Stimulated activated CD8-positive, alpha-beta memory T cell treated with anti-CD3 and anti-CD28 coated beads, Interleukin-4, amount 100 ng/mL, for 4 hours (primary cell): ENCODE measurements at places on chromosomes 1 and 21.

- DNase-seq, result no peak
Observed at GRCh38 chr1:192225703-192226102, 67.4 kb downstream of the RGS18 start.

GRCh38 chr1:192005976-192006375, 152.3 kb upstream of the RGS18 start:
- DNase-seq, result no peak

DNA sequence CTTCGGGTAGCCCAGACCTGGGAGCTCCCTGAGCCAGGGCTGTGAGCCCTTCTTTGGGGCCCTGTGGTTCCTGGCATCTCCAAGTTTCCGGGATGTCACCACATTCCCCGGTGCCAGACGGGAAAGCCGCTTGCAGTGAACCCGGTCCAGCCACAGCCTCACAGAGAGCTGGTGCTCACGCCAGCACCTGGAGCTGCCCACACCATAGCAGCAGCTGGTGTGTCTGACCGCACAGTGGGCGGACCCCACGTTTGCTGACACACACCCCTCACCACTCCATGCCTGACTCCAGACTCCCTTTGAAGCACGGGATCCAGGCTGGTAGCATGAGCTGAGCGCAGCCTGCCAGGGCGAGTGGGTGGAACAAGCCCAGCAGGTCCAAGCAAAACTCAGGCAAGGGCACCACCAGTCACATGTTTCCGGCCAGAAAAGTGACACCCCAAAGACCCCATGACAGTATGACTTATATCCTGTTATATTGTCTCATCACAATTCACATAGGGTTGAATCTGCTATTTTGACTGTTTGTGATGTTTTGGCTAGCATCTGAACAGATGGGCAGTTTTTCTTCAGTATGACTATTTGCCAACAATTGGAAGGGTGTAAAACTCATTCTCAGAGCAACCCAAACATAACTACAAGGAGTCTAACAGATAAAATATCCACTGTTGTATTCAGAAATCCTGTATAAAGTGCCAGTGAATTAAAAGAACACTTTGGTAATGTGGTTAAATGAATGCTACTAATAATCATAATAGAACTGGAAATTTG, 285.4 kb downstream of the SMYD3 start:
- DNase-seq, result no peak

DNA sequence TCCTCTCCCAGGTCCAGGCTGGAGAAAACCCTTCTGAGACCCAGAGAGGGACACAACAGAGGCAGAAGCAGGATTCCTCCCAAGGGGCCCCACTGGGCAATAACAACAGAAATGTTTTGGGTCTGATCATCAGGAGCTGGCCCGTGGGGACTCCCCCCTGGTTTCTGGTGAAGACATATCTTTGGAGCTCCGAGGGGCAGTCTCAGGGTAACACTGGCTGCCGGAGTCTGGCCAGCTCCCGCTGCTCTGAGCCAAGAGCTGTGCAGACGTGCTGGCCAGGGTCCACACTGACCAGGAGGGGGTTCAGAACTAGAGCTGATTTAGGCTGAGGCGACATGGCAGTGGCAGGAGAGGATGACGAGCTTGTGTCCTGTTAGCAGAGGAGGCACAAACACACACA, 13.1 kb downstream of the ECE1 start:
- DNase-seq, result no peak

- no peak for DNase-seq
Observed at GRCh38 chr1:45815667-45816458, 12.5 kb downstream of the MAST2 start.

DNA sequence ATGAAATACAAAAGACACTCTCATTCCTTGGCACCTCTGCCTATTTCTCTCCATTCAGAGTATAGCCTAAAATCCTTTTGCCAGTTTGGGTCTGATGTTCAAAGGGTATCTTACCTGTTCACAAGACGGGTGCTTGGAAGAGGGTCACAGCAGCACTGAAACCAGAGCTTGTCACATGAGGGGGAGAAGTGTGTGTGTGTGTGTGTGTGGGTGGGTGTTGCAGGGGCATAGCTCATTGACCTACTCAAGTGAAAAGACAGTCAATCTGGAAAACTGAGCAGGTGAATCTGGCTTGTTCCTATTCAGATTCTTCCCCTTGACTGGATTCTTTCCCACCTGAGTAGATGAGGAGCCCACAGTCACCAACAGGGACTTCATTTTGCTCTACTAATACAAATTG, 63.9 kb downstream of the KCTD3 start:
- no peak for DNase-seq

- no peak for DNase-seq
Observed at GRCh38 chr21:42839271-42840231, 39.8 kb downstream of the WDR4 start.
